ENCODE measurements at places on chromosomes 5 and 9.

- DNase-seq, result no peak
These were observed 20.5 kb upstream of the ARHGEF28 start for GRCh38 chr5:73605223-73606087.

DNA sequence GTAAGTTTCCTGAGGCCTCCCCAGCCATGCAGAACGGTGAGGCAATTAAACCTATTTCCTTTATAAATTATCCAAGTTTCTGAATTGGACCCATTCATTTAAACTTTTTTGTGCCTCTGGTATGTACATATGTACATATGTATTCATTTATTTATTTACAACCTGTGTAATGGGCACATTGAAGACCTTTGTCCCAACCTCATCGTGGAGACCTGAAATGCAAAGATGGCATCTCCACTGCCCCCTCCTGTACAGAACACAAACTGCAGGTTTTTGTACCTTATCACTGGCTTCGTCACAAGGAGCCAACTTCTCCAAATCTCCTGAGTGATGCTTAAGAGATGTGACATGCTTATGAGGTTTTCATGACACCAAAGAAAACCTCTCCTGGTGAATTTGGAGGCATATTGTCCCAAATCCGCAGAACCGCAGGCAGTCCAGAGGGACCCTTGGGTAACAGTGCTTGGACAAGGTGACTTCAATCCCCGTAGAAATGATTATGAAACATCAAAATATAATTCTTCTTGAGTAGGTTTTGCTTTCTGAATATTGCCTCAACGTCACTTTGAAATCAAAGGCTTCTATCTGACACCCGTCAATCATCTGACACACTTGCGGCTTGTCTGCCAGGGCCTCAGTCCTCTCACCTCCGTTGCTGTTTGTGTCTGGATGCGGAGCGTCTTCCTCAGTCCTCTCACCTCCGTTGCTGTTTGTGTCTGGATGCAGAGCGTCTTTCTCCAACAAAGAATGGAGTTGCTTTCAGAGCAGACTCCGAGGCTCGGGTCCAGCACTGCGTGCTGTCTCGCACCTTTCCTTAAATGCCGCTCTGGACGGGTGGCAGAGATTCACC is 135.0 kb upstream of the IRX4 start:
- DNase-seq, result peak; percentile 26

- DNase-seq, result no peak
These were observed 20.3 kb downstream of the FBP1 start for GRCh38 chr9:94619026-94619425.

- DNase-seq, result no peak
These were observed 10.5 kb upstream of the SCGB3A1 start for GRCh38 chr5:180601591-180602480.

DNA sequence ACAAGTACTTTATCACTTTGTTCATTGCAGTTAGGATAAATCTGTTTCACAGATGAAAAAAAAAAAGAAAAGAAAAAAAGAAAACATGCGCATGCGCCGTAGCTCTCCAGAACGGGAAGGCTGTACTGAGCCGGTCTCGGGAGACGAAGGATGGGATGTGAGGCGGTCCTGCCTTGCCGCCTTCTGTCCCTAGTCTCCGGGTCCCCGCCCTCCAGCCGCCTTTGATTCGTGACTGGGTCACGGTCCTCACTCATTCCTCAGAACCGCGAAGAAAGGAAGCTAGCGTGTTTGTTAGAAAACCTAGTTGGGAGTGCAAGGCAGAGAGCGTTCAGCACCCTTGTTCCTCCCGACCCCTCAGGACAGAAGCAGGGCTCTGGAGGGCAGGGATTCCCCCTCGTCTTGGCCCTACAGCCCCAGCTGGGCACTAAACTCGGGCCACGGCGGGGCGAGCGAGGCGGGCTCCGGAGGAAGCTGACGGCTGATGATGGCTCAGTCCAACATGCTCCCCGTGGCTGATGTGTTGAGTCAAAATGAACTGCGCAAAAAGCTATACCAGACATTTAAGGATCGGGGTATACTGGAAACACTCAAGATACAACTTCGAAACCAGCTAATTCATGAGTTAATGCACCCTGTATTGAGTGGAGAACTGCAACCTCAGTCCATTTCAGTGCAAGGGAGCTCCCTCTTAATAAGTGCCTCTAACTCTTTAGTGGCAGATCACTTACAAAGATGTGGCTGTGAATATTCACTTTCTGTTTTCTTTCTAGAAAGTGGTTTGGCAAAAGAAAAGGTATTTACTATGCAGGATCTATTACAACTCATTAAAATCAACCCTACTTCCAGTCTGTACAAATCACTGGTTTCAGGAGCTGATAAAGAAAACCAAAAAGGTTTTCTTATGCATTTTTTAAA is 40.0 kb downstream of the CPLANE1 start:
- DNase-seq, result no peak

DNA sequence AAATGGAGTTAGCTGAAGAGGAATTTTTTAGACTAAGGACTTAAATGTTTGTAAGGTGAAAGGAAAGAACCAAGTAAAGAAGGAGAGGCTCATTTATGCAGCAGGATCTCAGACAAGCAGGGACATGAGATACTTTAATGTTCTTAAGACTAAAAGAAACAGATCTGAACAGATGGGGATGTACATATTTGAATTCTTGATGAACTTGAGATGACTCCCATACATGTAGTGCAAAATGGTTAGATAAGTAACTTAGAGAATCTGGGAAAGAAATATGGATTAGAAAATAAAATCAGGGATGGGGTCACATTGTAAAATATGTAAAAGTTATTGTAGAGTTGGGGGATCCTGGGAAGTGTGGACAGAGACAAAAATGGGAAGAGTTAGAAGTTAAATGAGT is 27.1 kb upstream of the PSAT1 start:
- DNase-seq, result no peak

DNA sequence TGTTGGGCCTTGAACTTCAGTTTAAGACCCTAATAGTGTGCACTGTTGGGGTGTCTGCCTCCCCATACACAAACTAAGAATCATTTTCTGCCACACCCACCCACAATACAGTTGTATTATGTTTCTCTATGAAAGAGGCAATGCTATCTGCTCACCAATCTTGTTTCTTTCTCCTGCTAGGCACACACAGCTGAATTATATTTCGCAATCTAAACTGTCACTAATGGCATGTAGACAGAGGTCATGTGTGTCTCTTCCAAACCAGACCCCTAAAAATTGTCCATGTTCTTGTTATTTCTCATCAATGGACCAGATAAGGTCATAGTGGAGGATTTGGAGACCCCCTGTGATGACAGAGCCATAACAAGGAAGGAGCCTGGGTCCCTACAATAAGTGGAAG is 57.3 kb downstream of the RIGI start:
- no peak for DNase-seq

DNA sequence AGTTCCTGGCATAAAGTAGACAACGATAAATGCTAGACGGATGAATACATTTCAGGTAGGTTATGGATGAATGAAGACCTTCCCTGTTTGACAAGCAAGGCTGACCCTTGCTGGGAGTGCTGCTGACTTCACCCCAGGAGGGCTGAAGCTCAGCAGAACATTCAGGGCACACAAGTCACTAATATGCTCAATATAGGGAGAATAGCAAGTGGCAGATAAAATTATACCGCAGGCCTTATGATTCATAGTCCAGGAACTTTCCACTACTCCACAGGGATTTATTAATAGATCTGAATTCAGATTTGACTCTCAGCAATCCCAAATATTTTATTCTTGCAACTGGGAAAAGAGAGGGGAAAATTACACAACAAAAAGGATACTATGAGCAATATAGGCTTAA is 38.2 kb upstream of the GRAMD2B start:
- DNase-seq, result peak; percentile 23

- no peak for DNase-seq
These were observed 58.2 kb downstream of the CCNH start for GRCh38 chr5:87354496-87354895.

DNA sequence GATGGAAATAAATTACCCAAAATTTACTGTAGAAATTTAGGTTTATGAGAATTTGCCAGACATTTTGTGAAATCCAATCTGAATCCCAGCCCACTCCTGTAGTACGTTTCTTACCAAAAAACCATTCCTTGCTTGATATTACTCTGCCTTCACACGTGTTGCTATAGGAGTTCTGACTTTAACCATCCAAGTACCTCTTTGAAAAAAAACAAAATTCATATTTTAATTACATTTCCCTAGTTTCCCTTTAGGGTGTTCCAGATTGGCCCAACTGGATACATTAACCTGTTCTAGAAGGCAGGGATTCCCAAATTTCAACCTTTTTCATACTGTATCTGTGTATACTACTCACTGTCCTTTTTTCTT is 1.4 kb upstream of the PJA2 start:
- DNase-seq, result no peak

- DNase-seq, result no peak
These were observed 27.7 kb downstream of the FGD3 start for GRCh38 chr9:92974761-92975755.

GRCh38 chr5:38341056-38341455 is 82.7 kb downstream of the EGFLAM start:
- DNase-seq, result no peak

DNA sequence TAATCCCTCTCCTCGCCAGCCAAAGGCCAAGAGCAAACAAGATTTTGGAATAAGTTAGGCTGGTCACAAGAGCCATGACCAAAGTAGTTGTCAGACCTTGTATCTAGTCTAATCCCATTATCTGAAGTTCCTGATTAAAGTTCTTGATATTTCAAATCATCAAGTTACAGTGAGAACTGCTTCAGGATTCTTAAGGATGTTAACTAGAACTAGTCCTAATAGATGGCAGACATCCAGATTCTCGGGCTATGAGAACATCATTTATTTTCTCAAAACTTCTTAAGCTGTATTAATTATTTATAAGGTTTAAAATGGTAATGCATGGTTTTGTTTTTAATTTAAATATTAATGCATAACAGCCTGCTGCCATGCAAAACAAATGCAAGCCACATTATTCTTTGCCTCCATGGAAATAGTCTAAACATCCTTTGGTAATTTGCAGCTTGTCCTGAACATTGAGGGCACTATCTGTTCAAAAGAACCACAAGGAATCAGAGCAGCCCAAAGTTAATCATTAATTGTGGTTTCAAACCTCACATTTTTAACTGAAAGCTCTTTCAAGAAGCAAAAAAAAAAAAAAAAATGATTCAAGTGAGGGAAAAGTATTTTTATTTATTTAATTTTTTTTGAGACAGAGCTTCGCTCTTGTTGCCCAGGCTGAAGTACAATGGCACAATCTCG is 95.1 kb downstream of the TTC39B start:
- no peak for DNase-seq

GRCh38 chr5:132949136-132949535 is 14.3 kb downstream of the AFF4 start:
- DNase-seq, result no peak

GRCh38 chr5:78793907-78794662 is 145.5 kb upstream of the LHFPL2 start:
- no peak for DNase-seq

DNA sequence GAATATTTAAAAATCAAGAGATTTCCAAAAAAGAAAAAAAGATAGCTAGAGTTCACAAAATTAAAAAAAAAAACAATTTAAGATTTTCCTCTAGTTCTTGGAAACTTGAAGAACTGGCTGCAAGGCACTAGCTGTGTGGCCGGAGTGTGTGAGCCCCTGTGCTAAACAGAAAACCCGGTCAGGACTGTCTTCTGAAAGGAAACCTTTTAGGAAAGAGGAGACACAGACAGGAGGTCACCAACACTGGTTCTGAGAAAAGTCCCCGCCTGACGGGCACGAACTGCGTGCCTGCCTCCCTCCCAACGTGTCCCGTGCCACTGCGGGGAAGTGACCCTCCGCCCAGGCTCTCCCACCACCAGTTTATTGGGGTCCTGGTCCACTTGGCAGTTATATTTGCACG is 15.2 kb downstream of the TTF1 start:
- no peak for DNase-seq

GRCh38 chr9:79264041-79264440 is 307.7 kb upstream of the TLE4 start:
- DNase-seq, result no peak

DNA sequence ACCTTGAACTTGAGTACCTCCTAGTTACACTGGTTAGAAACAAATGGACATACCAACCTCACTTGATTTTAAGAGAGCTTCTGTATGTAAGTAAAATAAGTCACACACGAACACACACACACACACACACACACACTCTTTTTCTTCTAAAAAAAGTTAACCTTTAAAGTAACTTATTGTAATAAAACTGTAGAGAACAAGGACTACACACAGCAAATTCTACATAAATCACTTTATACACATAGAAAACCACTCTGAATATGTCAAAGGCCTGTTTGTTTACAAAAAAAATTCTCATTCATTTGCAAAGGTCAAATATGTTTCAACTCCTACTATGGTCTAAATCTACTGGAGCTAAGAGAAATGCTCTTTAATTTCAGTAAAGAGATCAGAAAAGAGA is 29.1 kb downstream of the GIN1 start:
- no peak for DNase-seq

DNA sequence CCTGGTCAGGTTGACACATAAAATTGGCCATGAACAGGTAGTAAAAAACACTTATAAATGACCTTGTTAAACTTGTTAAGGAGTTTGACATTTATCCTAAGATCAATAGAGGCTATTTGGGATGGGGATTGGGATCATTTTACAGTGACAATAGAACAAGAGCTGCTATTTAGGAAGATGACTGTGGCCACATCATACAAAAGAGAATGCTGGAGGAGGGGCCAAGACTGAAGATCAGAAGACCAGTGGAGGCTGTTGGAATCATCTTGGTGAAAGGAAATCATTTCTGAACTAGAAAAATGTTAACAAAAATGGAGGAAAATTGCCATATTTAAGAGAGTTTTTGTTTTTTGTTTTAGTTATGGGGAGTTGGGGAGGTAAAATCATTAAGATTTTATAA is 304.8 kb upstream of the TLE4 start:
- no peak for DNase-seq

DNA sequence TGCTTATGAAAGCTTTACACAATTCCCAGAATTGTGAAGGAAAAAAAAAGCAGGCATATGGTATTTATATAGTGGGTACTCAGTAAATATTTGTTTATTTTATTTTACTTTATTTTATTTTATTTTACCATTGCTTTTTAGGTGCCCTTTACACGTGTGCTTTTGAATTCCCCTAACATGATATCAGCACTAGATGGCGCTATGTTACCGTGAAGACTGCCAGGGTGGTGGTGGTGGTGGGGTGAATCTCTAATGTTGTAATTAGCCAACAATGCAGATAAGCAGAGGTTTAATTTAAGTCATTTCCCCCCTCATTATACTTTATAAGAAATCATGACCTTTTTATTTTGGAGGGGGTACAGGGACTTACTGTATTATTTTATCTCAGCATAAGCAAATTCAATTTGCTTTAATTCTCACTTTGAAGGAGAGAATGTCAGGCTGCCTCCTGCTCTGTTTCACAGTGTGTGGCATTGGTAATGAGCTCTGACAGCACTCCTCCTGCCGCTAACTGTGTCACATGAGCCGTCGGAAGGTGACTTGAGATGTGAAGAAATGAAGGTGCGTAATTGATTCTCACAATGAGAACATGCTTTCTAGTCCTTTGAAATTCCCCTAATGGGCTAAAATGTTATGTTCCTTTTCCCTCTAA is 165.6 kb downstream of the YTHDC2 start:
- DNase-seq, result peak; percentile 28

GRCh38 chr5:153460421-153460820 is 30.0 kb upstream of the GRIA1 start:
- no peak for DNase-seq

- no peak for DNase-seq
These were observed 89.0 kb downstream of the DRD1 start for GRCh38 chr5:175354964-175355363.

Measured in H54 (cell line).